ENCODE measurements at places on chromosomes 16 and 17. TPM values are rescaled to one million over a fixed set of nuclear protein-coding genes. Genes with fewer than 3 reads are reported as not detected.
A peak's percentile ranks its signal among the peaks of the same experiment; 100 is the strongest.

Gene SCNN1B
- not detected for total RNA-seq

Gene KRTAP2-1
- total RNA-seq, result not detected

Gene TMEM132E
- total RNA-seq, result not detected

- DNase-seq, result peak; percentile 60
Observed at GRCh38 chr17:66301864-66302741, at the start of gene PRKCA. Gene PRKCA, plus strand, starts transcription at chr17:66302613.

DNA sequence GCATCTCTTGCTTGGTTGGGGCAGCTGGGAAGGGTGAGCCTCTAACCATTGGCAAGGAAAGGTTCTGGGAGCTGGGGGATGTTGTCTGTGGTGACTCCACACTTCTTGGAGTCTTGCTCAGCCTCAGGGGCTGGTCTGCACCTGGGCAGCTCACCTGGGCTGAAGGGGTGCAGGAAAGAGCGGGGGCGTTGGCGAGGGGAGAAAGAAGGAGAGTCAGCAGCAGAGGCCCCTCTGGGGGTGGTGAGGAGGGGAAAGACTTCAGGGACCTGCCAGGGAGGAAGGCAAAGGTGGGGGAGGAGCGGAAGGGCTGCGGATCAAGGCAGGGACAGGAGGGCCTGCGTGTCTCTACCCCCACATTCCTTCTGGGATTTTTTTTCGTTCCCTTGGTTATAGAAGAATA, 47.7 kb downstream of the CCDC42 start:
- DNase-seq, result no peak
